ENCODE measurements at places on chromosomes 1 and 21.

- no peak for DNase-seq
These were observed 493.7 kb upstream of the PLXNA2 start for GRCh38 chr1:208737922-208738321.

GRCh38 chr1:68051475-68051874 lies 1.0 kb upstream of the DIRAS3 start:
- no peak for DNase-seq

DNA sequence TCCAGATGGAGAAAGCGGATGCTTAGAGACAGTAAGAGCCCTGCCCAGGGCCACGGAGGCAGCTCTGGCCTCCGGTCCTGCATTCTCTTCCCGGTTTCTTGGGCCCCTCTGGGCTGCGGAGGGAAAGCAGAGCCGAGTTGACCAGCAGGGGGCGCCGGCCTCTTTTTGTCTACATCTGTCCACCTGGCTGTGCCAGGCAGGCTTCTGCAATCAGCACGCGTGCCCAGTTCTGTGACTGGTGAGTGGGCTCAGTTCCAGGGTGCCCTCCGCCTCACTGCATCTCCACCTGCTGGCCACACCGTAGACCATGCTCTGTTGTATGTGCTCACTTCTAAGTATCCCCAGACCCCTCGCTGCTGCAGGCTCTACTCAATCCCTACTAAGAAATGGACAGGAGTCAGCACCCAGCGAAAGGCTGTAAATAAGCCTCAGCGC lies 6.7 kb upstream of the HUNK start:
- peak; percentile 69 for DNase-seq

DNA sequence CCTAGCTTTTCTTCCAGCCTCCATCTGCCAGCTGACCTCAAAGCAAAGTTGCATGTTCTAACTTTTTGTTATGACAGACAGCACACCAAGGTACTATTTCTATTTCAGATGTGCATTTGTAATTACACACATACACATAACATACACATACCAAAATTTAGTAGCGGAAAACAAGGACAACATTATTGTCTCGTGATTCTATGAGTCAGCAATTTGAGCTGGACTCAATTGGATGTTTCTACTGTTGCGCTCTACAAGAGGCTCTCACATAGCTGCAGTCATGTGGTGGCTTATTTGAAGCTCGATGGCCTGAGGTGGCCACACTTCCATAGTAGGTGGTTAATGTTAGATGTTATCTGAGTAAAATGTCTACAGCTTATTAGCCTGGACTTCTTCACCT lies 1010.1 kb upstream of the B3GALT2 start:
- DNase-seq, result no peak

- DNase-seq, result peak; percentile 18
These were observed 52.9 kb upstream of the CD46 start for GRCh38 chr1:207698822-207699483.

DNA sequence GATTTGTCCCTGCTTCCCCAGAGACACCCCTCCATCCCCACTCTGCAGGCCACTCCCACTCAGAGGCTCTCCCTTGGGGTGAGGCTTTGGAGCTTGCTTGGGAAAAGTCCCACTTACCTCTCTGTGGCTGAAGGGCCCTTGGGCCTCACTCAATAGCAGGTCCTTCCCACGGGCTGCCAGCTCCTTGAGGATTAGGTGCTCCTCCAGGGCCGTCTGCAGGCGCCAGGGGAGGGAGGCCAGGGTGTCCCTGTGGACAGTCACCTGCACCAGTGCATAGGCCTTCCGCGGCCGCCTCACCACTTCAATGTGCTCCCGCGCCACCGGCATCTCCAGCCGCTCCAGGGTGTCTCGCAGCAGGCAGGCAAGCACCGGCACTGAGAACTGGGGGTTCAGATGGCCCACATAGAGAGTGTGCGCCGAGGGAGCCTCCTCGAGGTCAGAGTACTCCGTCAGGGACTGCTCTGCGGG lies 1.4 kb downstream of the SLFNL1 start:
- no peak for DNase-seq

- DNase-seq, result no peak
These were observed 1.0 kb downstream of the DDAH1 start for GRCh38 chr1:85463731-85464496.

DNA sequence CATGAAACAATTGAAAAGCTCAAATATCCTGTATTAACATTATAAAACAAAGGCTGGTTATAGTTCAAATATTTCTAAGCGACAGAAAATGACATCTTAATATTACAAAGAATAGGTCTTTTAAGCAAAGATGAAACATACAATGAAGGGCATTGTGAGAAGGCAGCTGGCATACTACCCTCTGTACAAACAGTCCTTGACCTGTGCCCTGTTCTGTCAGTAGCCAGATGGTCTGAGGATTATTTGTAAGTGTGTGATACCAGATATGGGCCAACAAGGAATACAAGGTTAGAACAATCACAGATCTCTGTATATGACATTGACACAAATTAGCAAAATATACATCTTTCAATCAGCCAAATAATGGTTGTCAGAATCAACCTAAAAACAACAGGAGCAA lies 1350.4 kb downstream of the AMY1C start:
- DNase-seq, result no peak

DNA sequence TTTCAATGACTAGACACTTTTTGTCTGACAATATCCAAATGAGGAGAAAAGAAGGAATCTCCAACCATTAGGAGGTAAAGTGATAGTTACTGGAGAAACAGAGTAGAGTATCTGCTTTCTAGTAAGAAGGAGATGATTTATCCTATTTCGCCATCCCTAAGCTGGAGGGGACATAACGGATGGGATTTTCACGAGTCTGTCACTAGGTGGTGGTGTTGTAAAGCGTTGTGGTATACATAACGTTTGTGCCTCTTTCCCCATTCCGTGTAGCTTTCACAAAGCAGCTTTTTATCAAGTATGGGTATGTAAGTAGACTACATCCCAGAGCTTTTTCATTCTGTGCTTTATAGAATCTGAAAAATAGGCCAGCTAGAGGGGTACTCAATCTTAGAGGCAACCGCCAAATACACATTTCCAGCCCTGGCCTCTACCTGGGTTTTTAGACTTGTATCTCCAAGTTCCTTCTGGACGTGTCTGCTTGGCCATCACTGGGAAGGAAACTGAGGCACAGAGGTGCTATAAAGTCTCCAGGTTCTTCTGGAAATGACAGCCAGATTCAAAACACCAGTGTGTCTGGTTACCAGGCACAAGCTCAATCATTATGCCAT lies 33.3 kb upstream of the FAM3B start:
- DNase-seq, result peak; percentile 27

DNA sequence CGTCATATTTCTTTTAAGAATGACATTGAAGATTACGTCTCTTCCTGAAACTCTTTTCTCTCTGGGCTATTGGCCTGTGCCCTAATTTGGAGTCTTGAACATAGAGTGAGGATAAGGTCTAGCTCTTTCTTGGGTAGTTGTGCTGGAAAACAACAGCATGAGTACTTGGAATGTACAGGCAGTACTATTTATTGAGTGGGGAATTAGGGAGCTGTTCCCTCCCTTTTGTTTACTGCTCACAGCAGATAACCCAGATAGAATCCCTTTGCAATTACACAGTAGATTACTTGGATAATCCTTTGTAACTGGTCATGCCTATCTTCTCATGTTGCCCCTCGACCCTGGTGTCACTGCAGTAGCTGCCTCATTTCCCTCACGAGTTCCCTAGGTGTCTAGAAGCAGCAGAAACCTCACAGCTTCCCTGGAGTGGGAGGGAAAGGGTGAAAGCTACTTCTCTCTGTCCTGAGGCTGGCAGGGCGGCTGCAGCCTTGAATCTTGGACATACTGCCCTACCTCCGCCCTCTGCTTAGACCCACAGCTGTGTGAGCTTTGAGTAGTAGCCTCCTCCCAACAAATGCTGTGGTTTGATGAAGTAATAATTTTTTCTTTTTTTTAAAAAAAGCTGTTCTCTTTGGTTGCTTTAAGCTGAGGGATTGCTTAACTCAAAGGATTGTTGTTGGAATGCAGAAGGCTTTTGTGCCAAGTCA lies 70.6 kb downstream of the FGGY start:
- DNase-seq, result no peak

DNA sequence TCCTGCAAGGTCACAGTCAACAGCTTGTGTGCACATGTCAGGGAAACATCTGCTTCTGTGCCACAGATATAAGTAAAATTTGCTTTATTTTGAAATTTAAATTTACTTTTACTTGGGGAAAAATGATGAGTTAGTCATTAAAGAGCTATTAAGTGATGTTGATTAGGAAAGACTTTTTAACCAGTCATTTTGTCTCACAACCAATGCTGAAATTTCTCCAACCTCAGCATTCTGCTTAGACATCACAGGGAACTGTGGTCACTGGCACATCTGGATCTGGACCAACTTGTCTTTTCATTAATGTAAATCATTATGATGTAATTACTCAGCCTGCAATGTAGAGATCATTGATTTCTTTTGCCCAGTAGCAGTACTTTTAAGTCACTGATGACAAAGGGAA lies 301.0 kb downstream of the TTLL7 start:
- no peak for DNase-seq

DNA sequence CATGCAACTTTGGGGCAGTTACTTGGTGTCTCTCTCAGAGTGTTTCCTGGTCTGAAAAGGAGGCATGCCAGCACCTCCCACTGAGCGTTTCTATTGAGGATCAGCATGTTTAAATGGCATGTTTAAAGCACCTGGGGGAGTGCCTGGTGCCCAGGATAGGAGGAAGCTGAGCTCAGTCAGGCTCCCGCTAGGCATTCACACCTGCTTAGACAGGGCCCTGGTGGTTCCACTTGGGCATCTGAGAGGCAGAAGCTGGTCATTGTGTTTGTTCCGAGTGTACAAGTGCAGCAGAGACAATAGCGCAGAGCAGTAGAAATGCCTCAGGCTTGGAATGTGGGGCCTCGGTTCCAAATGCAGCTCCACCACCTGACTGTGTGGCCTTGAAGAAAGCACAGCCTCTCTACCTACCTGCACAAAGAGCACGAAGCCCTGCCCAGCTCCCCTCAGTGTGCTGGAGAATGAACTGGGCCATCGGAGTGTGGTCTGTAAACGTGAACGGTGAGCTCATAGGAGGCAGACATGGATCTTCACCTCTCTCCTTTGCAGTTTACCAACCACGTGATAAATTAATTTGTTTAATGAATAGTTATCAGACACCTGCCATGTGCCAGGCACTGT lies 20.3 kb upstream of the TMEM222 start:
- no peak for DNase-seq

- no peak for DNase-seq
These were observed 18.4 kb upstream of the UQCRHL start for GRCh38 chr1:15825800-15826199.

GRCh38 chr1:170720661-170721060 lies 56.7 kb downstream of the PRRX1 start:
- no peak for DNase-seq

- DNase-seq, result no peak
These were observed 8.0 kb downstream of the RCSD1 start for GRCh38 chr1:167638064-167638463.

- DNase-seq, result peak; percentile 45
These were observed 650 bp downstream of the PCNX2 start for GRCh38 chr1:233294913-233295236.

DNA sequence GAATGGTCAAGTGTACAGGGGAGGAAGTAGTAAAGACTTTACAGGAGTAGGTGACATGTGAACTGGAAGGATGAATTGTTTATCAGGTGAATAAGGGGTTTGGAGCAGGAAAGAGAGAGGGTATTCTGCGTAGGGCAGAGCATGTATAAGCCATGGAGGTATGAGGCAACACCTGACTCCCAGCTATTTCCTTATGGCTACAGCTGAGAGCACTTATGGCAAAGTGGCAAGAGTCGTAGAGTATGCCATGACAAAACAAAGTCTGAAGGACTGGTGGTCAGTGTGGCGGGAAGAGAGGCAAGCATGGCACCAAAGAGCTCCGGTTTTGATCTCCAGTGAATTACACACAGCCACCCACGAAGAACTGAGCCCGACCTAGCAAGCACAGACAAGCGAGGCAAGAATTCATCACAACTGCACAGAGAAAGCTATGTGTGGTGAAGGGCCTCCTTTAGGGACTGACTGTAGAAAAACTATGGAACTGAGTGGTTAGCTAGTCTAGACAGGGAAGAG lies 9.0 kb upstream of the ELOVL1 start:
- DNase-seq, result no peak

DNA sequence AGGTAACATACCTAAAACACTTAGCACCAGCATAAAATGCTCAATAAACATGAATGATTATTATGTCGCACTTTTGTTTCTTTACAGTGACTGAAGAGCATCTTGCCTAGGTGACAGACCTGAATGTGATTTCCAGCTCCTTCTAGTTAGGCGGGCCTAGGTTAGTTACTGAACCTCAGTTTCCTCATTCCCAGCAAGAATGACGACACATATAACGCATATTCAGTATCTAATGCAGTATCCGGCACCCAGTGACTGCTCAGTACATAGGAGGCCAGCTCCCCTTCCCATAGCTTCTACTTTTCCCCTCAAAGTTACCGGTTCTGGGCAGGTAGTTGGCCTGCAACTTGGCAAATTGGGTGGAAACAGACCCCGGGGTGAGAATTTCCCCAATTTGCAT lies 763 bp downstream of the AUNIP start:
- no peak for DNase-seq

DNA sequence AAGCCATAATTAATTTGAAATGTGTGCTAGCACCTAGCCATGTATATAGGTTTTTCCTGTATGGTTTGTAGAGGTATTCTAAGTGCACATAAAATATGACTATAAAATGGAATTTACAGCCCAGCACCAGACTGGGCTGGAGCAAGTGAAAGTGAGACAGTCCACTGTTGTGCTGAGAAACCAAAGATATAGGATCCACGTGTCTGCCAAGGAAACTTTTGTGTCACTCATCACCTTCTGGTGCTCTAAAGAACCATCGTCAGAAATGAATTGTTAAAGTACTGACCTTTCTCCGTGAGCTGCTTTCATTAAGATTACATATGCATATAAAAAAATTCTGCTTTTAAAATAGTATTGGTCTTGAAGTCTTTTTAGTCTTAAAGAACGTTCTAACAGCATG lies 141.0 kb upstream of the ZC3H11B start:
- no peak for DNase-seq

GRCh38 chr1:227891955-227892488 lies 55.7 kb downstream of the WNT9A start:
- DNase-seq, result no peak

GRCh38 chr21:18443085-18443484 lies 39.5 kb upstream of the TMPRSS15 start:
- no peak for DNase-seq

GRCh38 chr1:17441265-17441992 lies 2.0 kb upstream of the RCC2 start:
- DNase-seq, result no peak

GRCh38 chr1:22088331-22088730 lies 35.8 kb downstream of the CDC42 start:
- DNase-seq, result no peak

DNA sequence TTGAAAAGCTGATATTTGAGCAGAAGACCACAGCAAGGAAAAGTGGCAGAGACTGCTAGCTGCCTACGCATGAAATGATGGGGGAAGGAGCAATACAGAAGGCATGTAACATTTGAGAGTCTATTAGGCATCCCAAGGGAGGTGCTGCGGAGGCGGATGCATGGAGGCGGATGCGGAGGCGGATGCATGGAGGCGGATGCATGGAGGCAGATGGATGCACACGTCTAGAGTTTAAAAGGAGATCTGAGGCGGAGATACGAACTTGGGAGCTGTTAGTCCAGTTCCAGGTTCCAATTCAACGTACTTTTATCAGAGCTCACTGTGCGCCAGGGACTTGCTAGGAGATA lies 744 bp upstream of the DDX20 start:
- DNase-seq, result peak; percentile 33

Data from activated naive CD4-positive, alpha-beta T cell treated with anti-CD3 and anti-CD28 coated beads, Interleukin-2, amount 50 U/mL, for 16 hours (primary cell).